T-helper 17 cell (primary cell): ENCODE measurements at places on chromosomes 11 and 22. TPM values are rescaled to one million over a fixed set of nuclear protein-coding genes. Genes with fewer than 3 reads are reported as not detected.

Gene ACR
- not detected for total RNA-seq

Gene RIMBP3B
- total RNA-seq = not detected

DNA sequence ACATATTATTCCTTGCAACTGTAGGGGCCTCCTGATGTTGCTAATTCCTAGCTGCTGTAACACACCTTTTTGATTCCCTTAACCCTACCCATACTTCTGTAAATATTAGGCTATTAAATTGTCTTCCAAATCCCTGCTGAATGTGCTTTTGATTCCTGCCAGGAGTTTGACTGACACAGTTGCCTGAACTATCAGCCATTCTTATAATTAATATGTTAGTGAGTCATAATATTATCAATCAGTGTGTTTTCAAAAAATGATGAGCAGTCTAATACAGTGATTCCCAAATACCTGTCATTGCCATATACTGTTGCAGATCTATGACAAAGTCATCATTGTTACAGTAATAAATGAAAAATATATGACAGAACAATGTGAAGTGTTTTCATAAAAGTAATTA lies 15.9 kb upstream of the FANCF start:
- DNase-seq = no peak

Gene PNPLA5
- total RNA-seq = not detected

- DNase-seq = no peak
These were observed 19.2 kb upstream of the PDE2A start for GRCh38 chr11:72693271-72693968.

Gene OR8D4
- total RNA-seq = not detected

GRCh38 chr11:334264-334994 lies 13.8 kb upstream of the IFITM3 start:
- DNase-seq = no peak

- no peak for DNase-seq
These were observed 26.5 kb downstream of the GLB1L2 start for GRCh38 chr11:134358165-134358855.

Gene PITPNM1
- 109 TPM for total RNA-seq

Gene PHOX2A
- not detected for total RNA-seq
